ENCODE measurements at places on chromosomes 2 and 18.

- no peak for DNase-seq
These were observed 229.1 kb downstream of the PHLPP1 start for GRCh38 chr18:62944454-62944853.

- DNase-seq, result no peak
These were observed 9.3 kb downstream of the STAMBP start for GRCh38 chr2:73837847-73838585.

DNA sequence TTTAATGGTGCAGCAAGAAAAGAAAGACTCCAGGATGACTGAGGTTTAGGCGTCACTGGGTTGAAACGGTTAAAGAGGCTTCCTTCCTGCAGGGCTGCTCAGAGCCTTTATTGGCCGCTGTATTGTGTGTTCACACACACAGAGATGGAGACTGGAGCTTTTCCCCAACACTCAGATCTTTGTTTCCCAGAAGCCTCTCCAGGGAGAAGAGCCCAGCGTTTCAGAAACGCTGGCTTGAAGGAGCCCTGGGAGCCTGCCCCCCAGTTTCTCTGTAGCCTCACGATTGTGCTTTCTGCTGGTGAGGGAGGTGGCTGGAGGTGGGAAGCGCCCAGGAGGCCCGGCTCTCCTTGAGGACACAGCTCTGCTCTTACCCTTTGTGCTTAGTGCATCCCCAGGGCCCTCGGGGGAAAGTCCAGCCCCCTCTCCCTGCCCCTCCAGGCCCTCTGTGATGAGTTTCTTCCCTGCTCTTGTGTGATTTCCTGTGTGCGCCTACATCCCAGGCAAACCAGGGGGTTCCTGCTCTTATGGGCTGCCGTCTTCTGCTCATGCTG, 37.1 kb downstream of the RRM2 start:
- no peak for DNase-seq

GRCh38 chr2:15811367-15811766, 129.0 kb upstream of the MYCN start:
- no peak for DNase-seq

DNA sequence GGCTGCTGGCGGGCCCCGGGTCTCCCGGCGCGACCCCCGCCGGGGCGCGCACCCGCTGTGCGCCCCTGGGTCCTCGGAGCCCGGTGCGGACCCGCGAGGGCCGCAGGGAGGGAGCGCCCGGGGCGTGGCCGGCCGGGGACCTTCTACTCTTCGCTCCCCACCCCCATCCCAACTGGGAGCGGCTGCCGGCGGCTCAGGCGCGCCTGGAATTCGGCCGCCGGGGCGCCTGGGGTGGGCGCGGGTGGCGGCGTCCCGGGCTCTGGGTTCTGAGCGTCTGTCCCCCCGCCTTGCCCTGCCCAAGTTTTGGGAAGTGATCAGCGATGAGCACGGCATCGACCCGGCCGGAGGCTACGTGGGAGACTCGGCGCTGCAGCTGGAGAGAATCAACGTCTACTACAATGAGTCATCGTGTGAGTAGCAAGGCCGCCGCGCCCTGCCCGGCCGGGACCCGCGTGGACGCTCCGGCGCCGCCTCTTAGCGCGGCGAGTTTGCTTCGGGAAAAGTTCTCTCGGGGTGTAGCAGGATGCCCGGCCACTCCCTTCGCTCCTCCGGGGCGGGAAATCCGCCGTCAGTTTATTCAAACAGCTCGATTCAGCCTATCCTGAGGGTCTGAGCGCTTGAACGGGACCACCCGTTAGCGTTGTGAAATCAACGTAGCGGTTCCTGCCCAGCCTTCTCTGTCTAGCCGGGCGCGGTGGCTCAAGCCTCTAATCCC, 502 bp downstream of the TUBB6 start:
- DNase-seq, result peak; percentile 36

- DNase-seq, result no peak
These were observed 154.0 kb downstream of the TMEM17 start for GRCh38 chr2:62352031-62352430.

DNA sequence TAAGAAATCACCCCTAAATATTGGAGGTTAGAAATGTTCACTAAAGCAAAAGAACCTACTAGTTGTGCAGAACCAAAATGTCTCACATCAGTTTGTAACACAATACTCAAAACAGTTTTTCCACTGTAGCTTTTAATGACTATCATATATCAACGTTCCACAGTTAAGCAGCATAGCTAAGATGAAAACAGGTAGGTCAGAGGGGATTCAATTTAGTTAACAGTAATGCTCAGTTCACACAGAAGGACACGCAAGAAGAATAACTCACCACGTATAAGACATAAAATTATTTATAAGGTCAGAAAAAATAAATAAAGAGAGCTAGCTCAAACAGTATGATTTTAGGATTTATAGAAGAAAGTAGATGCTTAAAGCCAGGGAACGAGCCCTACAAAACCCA, 118.9 kb upstream of the CCDC150 start:
- DNase-seq, result no peak

GRCh38 chr2:174673440-174673839, 75.8 kb upstream of the WIPF1 start:
- DNase-seq, result no peak

DNA sequence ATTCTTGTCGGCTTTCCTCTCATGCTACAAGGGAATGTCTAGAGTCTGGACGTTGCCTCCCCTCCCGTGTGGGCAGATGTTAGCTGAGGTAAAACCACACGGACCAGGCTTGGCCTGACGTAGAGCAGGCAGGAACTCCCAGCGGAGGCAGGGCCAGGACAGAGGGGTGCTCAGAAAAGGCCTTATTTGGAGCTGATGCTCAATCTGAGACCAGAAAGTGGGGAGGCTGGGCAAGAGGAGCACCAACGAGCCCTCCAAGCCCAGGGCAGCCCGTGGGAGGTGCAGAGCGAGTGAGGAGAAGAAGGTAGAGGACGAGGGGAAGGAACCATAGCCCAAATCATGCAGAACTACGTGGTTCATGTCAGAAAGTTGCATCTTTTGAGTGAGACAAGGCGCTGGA, 9.0 kb downstream of the TEX51 start:
- DNase-seq, result no peak

Data from head of caudate nucleus (tissue), 42 donors.